ENCODE measurements at places on chromosomes 2 and 18.
A peak's percentile ranks its signal among the peaks of the same experiment; 100 is the strongest.

GRCh38 chr2:39099870-39100728 lies 20.8 kb downstream of the SOS1 start:
- no peak overlapping the region for H3K4me3 ChIP-seq
- no peaks in the 10 kb centered on the region for H3K36me3 ChIP-seq
- no peaks in the 10 kb centered on the region for H3K4me1 ChIP-seq
- H3K27ac ChIP-seq: no peak overlapping the region
- no peaks in the 10 kb centered on the region for H3K27me3 ChIP-seq
- no peak for DNase-seq

GRCh38 chr2:218508299-218508698 lies 59.9 kb downstream of the USP37 start:
- no peak for DNase-seq
- no peaks in the 10 kb centered on the region for H3K36me3 ChIP-seq
- no peak overlapping the region for H3K27ac ChIP-seq
- H3K4me3 ChIP-seq: no peak overlapping the region

DNA sequence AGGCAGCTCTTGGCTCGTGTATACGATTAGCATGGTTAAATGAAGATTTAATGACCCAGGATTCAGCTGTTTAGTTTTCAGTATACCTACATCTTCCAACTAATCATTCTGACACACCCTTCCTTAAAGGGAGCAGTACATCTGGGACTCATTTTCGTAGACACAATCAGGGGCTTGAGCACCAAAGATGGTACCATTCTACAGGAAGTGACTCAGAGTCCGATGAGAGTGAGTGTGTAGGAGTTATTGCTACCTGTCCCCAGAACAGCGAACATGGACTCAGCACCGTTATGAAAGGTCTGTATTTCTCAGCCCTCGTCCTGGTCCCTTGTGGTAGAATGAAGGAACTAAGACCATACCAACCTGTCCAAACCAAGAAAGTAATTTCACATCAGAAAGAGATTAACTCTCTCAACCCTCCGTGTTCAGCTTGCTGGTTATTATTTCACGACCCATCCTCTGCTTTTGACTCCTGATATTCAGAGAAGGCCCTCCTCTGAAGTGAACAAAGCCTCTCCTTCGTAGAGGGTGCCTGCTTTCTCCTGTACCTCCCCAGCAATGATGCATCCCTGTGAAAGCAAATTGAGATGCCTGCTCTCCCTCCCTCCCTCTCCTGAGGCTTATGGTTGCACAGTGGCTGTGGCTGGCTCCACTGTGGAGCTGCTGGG lies 214.8 kb downstream of the MTX2 start:
- H3K27ac ChIP-seq: no peak overlapping the region
- no peaks in the 10 kb centered on the region for H3K36me3 ChIP-seq
- no peak overlapping the region for H3K4me3 ChIP-seq
- no peaks in the 10 kb centered on the region for H3K27me3 ChIP-seq
- H3K4me1 ChIP-seq: no peaks in the 10 kb centered on the region
- no peak for DNase-seq

DNA sequence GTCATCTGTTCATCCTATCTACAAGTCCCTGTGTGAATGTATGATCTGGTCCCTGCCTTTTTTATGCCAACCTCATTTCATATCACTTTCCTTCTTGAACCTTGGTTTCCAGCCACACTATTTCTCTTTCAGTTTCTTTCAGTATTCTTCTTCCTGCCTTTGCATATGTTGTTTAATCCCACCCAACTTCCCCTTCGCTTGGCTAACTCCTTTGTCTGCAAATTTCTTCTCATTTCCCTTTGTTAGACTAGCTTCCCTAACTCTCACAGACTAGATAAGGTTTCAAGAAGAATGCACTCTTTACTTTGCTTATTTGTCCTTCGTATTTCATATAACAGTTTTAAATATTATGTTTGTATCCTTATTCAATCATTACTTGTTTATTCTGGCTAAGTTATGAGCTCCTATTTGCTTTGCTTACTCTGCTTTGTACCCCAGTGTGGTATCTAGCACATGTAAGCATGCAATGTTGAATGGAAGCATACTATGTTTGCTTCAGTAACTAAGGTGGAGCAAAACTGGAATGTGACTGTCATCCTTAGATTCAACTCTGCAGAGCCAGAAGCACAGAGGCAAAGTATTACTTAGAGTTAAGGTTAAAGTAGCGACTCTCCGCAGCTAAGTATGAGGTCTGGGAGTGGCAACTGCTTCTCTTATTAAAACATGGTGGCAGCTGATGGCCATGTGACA lies 681.3 kb downstream of the CPS1 start:
- no peak overlapping the region for H3K27ac ChIP-seq
- no peaks in the 10 kb centered on the region for H3K4me1 ChIP-seq
- H3K36me3 ChIP-seq: no peaks in the 10 kb centered on the region
- no peaks in the 10 kb centered on the region for H3K27me3 ChIP-seq
- no peak overlapping the region for H3K4me3 ChIP-seq
- no peak for DNase-seq

- no peaks in the 10 kb centered on the region for H3K36me3 ChIP-seq
- no peak for DNase-seq
- H3K27ac ChIP-seq: no peak overlapping the region
Measured at GRCh38 chr2:165114346-165114939, 89.4 kb downstream of the SCN3A start.

DNA sequence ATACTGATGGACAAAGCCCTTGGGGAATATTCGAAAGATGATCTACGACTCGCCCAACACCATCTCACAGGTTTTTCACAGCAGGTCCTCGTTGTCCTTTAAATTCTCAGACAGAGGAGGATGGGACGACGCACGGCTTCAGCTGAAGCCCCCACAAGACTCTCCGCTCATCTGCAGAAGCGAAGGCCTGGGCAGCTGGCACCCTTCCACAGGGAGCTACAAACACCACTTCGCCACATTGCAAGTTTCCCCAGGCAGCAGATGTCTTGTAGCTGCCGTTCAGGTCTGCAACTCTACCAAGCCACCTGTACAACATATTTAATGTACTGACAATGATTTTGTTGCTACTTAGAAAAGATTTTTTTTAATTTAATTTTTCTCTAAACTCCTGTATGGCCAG lies 642.9 kb downstream of the ZEB2 start:
- H3K36me3 ChIP-seq: no peaks in the 10 kb centered on the region
- no peaks in the 10 kb centered on the region for H3K27me3 ChIP-seq
- H3K4me3 ChIP-seq: no peak overlapping the region
- no peak overlapping the region for H3K27ac ChIP-seq
- no peak for DNase-seq
- H3K4me1 ChIP-seq: no peaks in the 10 kb centered on the region

- H3K27ac ChIP-seq: no peak overlapping the region
- no peak for DNase-seq
- H3K27me3 ChIP-seq: no peaks in the 10 kb centered on the region
- no peaks in the 10 kb centered on the region for H3K36me3 ChIP-seq
- no peak overlapping the region for H3K4me3 ChIP-seq
Measured at GRCh38 chr2:237998530-237998929, 31.7 kb downstream of the UBE2F start.

- no peaks in the 10 kb centered on the region for H3K4me1 ChIP-seq
- H3K27ac ChIP-seq: no peak overlapping the region
- no peak for DNase-seq
- H3K27me3 ChIP-seq: no peaks in the 10 kb centered on the region
Measured at GRCh38 chr2:236915186-236915585, 170.5 kb upstream of the COPS8 start.

DNA sequence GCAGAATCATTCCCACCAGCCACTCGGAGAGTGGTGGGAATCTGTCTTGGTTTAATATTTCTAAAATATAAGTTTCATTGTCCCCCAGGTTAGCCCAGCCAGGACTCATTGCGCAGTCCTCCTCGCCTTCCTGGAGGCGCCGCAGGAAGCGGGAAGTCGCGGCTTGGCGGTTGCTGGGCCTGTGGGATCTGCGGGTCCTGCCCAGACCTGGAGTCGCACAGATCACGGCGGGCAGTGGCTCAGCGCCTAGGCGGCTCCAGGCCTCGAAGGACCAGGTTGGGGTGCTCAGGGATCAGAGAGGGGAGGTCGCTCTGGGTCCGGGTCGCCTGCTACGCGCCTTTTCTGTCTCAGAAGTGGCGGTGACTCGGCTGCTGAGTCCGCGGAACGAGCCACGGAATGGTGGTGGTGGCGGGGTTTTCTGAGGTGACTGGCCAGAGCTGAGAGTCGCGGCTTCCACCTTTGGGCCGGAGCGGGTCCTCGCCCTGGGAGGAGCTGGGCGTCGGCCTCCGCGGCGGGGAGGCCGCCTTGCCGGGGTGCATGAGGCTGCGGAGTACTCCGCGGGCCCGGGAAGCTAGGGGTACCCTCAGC lies 2.6 kb downstream of the HOXD3 start:
- no peak for DNase-seq
- H3K36me3 ChIP-seq: no peaks in the 10 kb centered on the region
- H3K4me3 ChIP-seq: no peak overlapping the region
- H3K27ac ChIP-seq: no peak overlapping the region
- peaks cover 42% of the 10 kb centered on the region for H3K27me3 ChIP-seq

GRCh38 chr18:80159713-80160636 lies 50.9 kb downstream of the ADNP2 start:
- no peak for DNase-seq
- H3K27me3 ChIP-seq: no peaks in the 10 kb centered on the region
- no peaks in the 10 kb centered on the region for H3K4me1 ChIP-seq
- no peak overlapping the region for H3K27ac ChIP-seq

- peak; percentile 76 for DNase-seq
- H3K27ac ChIP-seq: peak overlapping the region; percentile 44
- no peaks in the 10 kb centered on the region for H3K4me1 ChIP-seq
- H3K4me3 ChIP-seq: no peak overlapping the region
Measured at GRCh38 chr2:8146132-8147005, 535.5 kb upstream of the ID2 start.

DNA sequence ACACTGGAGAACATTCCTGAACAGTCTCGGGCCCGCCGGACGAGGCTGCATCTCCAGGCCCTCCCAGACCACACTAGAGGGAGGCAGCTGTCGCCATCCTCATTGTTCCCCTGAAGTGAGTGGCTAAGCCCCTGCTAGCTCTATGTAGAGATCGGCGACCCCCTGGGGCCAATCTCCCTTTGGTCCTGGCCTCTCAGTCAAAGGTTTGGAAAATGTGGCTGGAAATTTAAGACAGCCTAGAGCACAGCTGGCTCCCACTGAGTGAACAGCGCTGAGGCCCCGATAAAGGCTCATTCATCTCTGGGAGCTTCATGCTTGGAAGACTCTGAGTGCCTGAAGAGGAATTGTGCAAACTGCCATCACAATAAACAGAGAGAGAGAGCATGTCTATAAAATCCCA lies 360.3 kb downstream of the CLIP4 start:
- DNase-seq: no peak
- no peaks in the 10 kb centered on the region for H3K4me1 ChIP-seq
- no peak overlapping the region for H3K4me3 ChIP-seq
- no peaks in the 10 kb centered on the region for H3K27me3 ChIP-seq
- H3K27ac ChIP-seq: no peak overlapping the region

- no peak overlapping the region for H3K27ac ChIP-seq
- no peaks in the 10 kb centered on the region for H3K4me1 ChIP-seq
- H3K36me3 ChIP-seq: no peaks in the 10 kb centered on the region
Measured at GRCh38 chr2:211434773-211435172, 878.4 kb downstream of the CPS1 start.

- no peaks in the 10 kb centered on the region for H3K4me1 ChIP-seq
- H3K27ac ChIP-seq: no peak overlapping the region
- no peaks in the 10 kb centered on the region for H3K36me3 ChIP-seq
- no peak overlapping the region for H3K4me3 ChIP-seq
- no peaks in the 10 kb centered on the region for H3K27me3 ChIP-seq
- no peak for DNase-seq
Measured at GRCh38 chr2:43361286-43361685, 134.9 kb upstream of the ZFP36L2 start.

GRCh38 chr2:221567809-221568208 lies 4.3 kb downstream of the EPHA4 start:
- H3K36me3 ChIP-seq: no peaks in the 10 kb centered on the region
- no peak for DNase-seq
- H3K4me3 ChIP-seq: no peak overlapping the region
- no peaks in the 10 kb centered on the region for H3K27me3 ChIP-seq
- H3K4me1 ChIP-seq: no peaks in the 10 kb centered on the region

GRCh38 chr2:205613970-205614559 lies 68.2 kb upstream of the NRP2 start:
- H3K27ac ChIP-seq: no peak overlapping the region
- H3K4me3 ChIP-seq: no peak overlapping the region
- H3K27me3 ChIP-seq: no peaks in the 10 kb centered on the region
- no peak for DNase-seq
- H3K36me3 ChIP-seq: no peaks in the 10 kb centered on the region

DNA sequence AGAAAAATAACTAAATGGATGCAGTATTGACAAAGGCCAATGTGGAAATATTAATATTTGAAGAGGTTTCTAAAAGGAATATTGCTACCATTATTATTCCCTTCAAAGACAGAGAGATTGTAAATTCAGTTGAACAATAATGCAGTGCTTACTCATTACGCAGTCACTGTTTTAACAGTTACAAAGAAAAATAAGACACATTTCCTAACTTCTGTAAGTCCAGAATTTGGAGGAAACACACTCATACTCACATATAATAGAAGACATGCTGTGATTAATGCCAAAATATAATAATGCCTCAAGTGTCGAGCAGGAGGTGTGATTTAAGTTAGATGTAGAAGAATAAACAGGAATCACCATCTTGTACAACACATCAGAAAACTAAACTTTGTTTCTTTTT lies 389.2 kb downstream of the FBXO15 start:
- H3K4me3 ChIP-seq: no peak overlapping the region
- no peaks in the 10 kb centered on the region for H3K4me1 ChIP-seq
- no peaks in the 10 kb centered on the region for H3K36me3 ChIP-seq
- no peak for DNase-seq
- H3K27ac ChIP-seq: no peak overlapping the region

DNA sequence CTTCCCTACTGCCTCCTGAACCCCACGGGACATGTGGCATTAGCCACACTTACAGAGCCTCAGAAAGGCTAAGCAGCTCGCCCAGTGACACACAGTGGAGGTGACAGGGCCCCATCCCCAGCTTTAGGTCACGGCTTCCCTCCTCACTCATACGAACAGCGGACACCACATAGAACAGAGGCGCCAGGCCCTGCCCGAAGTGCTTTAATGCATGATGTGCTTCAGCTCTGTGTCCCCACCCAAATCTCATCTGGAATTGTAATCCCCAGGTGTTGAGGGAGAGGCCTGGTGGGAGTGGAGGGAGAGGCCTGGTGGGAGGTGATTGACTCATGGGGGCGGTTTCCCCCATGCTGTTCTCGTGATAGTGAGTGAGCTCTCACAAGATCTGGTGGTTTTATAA lies 135.3 kb downstream of the PTGR3 start:
- H3K27me3 ChIP-seq: no peaks in the 10 kb centered on the region
- H3K36me3 ChIP-seq: no peaks in the 10 kb centered on the region
- H3K4me1 ChIP-seq: no peaks in the 10 kb centered on the region
- H3K4me3 ChIP-seq: no peak overlapping the region
- no peak overlapping the region for H3K27ac ChIP-seq
